Neuronal stem cell (in vitro differentiated cells): ENCODE measurements at places on chromosomes 5 and 9.

DNA sequence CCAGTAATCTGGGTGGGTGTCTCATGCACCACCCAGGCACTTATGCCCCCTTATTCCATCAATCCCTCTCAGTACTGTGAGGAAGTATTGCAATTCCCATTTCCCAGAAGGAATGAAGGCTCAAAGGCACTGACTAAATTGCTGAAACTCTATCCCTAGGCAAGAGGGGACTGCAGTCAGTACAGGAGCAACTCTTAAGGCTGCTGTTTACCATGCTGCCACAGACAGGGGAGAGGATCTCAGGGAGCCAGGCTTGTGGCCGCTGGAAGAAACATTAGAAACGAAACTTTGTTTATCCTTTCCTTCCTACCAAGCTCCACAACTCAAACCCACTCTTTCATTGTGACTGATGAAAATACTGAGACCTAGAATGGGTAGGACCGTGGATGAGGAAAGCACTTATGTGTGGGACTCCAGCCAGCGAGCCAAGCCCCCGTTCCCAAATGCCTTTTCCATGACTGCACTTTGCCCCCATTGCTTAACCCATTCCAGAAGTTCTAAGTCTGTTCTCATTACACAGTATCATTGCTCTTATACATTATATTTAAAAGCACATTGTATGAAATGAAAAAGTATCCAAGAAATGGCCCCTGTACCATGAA is 54.3 kb downstream of the TLE1 start:
- no peak for DNase-seq

GRCh38 chr5:153713943-153714342 is 223.5 kb downstream of the GRIA1 start:
- DNase-seq, result no peak

GRCh38 chr9:100324594-100325200 is 28.0 kb downstream of the TEX10 start:
- no peak for DNase-seq

GRCh38 chr9:111389406-111389805 is 59.4 kb upstream of the OR2K2 start:
- no peak for DNase-seq

GRCh38 chr9:122168356-122168755 is 8.6 kb downstream of the MORN5 start:
- no peak for DNase-seq

DNA sequence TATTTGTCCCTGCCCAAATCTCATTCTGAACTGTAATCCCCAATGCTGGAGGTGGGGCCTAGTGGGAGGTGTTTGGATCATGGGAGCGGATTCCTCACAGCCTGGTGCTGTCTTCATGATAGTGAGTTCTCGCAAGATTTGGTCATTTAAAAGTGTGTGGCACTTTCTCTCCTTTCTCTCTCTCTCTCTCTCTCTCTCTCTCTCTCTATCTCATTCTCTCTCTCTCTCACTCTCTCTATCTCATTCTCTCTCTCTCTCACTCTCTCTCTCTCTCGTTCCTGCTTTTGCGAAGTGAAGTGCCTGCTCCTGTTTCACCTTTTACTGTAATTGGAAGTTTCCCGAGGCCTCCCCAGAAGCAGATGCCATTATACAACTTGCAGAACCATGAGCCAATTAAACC is 207.3 kb upstream of the NR4A3 start:
- DNase-seq, result no peak

DNA sequence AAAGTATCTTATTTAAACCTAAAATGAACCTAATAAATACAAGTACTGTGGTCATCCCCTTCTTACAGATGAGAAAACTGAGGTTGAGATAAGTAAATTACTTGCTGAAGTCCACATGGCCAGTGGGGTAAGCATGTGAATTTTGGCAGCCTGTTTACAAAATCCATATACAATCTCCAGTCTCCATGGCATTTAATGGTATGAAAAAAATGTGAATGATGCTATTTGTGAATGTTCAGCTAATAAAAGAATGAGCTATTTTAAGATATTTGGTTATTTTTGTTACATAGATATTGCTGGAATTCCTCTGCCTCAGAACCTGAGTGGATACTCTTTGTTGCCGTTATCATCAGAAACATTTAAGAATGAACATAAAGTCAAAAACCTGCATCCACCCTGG is 19.3 kb upstream of the GPR150 start:
- no peak for DNase-seq

GRCh38 chr5:126595486-126596083 is 566 bp upstream of the ALDH7A1 start:
- no peak for DNase-seq

DNA sequence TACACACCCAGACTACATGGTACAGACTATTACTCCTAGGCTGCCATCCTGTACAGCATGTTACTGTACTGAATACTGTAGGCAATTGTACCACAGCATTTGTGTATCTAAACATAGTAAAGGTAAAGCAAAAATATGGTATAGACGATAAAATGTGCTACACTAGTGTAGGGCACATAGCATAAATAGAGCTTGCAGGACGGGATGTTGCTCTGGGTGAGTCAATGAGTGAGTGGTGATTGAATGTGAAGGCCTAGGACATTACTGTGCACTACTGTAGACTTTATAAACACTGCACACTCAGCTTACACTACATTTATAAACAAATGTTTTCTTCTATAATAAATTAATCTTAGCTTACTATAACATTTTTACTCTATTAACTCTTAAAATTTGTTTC is 25.6 kb downstream of the ANKRD55 start:
- DNase-seq, result no peak

- no peak for DNase-seq
These were observed 74.7 kb upstream of the COL5A1 start for GRCh38 chr9:134566936-134567335.

- no peak for DNase-seq
These were observed 114.5 kb downstream of the FER start for GRCh38 chr5:108862211-108862610.

- DNase-seq, result no peak
These were observed 133.1 kb downstream of the KCNIP1 start for GRCh38 chr5:170636801-170637477.

DNA sequence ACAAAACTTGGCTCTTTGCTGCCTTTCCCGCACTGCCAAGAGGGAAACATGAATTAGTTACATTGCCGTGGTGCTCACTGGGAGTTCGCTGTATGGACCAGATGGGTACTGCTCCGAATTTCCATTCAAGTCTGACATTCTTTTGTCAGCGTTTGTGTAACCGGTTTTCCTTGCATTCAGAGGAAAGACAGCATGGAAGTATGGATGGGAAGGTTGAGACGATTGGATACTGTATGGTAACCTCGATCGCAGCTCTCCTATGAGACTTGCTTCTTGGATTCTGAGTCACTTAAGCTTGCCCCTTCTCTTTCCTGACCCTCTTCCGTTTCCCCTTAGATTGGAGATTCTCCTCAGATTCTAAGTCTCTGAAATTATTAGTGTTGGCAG is 625 bp upstream of the UBLCP1 start:
- DNase-seq, result no peak

DNA sequence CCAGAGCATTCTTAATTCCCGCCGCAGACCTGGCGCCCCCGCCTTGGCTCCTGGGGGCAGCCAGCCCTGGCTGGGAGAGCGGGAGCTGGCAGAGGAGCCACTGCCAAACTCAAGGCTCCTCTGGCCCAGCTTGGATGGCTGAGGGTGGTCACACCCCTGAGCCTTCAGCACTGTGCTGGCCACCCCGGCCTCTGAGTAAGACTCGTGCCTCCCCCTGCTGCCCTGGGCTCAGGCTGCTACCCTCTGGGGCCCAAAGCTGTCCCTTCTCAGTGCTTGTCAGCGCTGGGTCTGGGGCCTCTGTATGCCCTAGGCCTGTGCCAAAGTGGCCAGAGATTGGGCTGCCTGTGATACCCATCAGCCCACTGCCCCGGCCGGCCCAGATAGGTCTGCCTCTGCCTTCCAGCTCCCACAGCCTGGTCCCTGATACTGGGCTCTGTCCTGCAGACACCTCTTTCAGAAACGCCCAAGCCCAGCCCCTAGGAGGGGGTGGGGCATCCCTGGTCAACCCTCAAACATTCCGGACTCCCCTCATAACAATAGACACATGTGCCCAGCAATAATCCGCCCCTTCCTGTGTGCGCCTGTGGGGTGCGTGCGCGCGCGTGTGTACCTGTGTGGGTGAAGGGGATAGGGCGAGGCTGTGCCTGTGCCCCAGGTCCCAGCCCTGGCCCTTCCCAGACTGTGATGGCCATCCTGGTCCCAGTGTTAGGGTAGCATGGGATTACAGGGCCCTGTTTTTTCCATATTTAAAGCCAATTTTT is 4.4 kb upstream of the PRR7 start:
- DNase-seq, result no peak

DNA sequence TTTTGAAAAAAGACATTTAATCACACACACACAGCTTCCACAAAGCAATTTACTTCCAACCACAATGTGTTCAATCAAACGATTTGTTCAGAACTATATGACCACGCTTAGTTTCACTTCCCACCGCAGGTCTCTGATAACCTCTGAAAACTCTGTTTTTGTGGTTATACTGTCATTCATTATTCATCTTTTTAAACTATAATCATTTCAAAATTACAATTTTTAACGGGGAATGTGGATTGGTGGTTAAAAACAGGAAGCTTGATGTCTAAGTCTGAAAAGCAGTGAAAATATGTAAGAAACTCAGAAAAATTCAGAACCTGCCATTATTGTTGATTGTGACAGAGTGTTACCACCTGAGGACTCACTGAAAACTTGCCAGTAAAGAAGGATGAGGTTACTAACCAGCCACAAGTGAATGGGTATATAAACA is 12.7 kb upstream of the TMEM174 start:
- DNase-seq, result no peak

- no peak for DNase-seq
These were observed 70.3 kb downstream of the ZNF366 start for GRCh38 chr5:72436796-72437471.

- DNase-seq, result no peak
These were observed 354.1 kb upstream of the SLC30A5 start for GRCh38 chr5:68739752-68740151.

GRCh38 chr5:59380350-59380951 is 513.1 kb downstream of the PDE4D start:
- DNase-seq, result no peak

GRCh38 chr9:128142596-128142995 is 6.7 kb upstream of the LCN2 start:
- DNase-seq, result no peak

DNA sequence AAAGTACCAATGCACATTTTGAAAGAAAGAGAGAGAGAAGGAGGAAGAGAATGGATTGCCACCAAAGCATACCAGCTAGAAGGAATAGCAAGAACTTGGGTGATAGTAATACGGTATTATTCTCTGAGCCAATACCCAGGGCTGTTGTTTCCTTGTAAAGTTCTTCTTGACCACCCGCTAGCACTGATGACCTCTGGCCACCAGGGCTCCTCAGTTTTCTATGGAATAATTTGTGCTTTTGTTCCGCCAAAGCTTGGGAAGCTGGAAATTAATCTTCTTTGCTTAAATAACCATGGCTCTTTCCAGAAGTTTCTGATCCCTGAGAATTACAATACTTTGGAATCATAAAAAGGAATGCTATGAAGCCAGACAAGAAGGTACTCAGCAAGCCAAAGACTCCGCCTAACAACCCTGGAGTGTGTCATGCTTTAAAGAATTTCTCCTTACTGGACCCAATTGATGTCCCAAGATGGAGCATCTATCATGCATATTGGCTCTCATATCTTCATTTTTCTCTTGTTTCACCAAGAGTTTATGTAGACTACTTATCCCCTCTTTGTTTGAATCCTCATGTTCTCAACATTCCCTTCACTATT is 29.8 kb downstream of the OR2K2 start:
- DNase-seq, result no peak
